ENCODE measurements at places on chromosomes 7 and 10.

- no peak for DNase-seq
These were observed 415.5 kb upstream of the SORCS1 start for GRCh38 chr10:107579970-107580369.

GRCh38 chr7:32335107-32335506, 155.1 kb downstream of the LSM5 start:
- no peak for DNase-seq

- DNase-seq, result no peak
These were observed 35.9 kb downstream of the PKD1L1 start for GRCh38 chr7:47912332-47912731.

- no peak for DNase-seq
These were observed 77.4 kb upstream of the IGFBP3 start for GRCh38 chr7:45998506-45998905.

- no peak for DNase-seq
These were observed 11.5 kb downstream of the EIF4H start for GRCh38 chr7:74185636-74186035.

DNA sequence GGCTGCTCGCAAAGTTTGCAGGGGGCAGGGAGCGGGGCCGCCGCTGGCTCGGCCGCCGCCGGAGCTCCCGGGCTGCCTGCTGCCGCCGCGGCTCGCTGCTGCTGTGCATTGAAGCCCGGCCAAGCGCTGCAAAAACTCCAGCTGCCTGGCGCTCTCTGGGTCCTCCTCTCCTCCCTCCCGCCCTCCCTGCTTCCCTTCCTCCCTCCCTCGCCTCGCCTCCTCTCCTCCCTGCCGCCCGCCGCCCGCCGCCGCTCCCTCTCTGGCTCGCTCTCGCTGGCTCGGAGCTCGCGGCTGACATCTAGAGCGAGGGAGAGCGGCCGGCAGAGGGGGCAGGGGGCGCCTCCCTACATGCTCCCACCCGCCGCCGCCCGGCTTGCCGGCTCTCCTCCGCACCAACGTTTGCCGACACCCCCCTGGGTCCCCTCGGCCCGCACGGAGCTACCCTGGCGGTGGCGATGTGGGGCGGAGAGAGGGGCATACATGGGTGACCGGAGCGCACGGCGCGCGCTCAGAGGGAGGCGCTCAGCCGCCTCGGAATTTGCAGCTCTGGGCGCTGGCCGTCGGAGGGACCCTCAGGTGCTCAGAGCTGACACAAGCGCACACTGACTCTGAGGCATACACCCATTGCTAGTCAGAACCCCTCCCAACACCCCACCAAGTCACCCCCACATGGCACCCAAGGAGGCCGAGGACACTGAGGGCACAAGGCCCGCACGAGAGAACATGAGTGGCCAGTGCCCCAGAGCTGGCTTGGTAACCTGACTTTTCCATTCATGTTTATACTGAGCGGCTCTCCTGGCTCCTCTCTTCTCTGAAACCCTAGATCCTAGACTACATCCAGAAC, 1.2 kb upstream of the PLXNA4 start:
- DNase-seq, result no peak

GRCh38 chr7:55387062-55387965, 22.2 kb downstream of the LANCL2 start:
- no peak for DNase-seq

DNA sequence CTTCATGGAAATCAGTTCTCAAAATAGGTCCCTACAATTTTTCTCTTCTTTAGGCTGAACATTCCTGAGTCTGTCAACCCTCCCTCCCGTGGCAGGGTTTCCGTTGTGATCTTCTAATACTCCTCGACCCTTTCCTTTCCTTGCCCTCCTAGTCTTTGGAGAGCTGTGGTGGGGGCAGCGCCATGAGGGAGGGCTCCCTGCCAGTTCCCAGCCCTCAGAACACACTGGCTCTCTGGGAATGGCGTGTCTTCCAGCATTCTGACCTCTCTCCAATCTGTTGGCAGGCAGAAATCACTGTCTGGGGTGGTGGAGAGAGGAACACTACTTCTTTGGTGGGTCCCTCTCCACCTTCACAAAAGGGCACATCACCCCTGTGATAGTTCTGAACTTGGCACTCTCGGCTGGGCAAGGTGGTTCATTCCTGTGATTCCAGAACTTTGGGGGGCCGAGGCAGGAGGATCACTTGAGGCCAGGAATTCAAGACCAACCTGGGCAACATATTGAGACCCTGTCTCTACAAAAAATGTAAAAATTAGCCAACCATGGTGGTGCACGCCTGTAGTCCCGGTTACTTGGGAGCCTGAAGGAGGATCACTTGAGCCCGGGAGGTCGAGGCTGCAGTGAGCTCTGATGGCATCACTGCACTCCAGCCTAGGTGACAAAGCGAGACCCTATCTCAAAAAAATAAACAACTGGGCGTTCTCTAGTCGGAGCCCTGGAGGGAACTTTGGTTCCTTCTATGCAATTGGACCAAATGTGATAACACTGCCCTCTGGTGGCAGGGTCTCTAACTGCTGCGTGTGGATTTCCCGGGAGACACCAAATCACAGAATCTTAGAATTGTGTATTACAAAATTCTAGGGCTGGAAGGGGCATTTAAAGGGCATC, 13.1 kb upstream of the ARPC1A start:
- DNase-seq, result peak; percentile 64

- no peak for DNase-seq
These were observed 335.4 kb downstream of the PTPRN2 start for GRCh38 chr7:158252081-158252836.

DNA sequence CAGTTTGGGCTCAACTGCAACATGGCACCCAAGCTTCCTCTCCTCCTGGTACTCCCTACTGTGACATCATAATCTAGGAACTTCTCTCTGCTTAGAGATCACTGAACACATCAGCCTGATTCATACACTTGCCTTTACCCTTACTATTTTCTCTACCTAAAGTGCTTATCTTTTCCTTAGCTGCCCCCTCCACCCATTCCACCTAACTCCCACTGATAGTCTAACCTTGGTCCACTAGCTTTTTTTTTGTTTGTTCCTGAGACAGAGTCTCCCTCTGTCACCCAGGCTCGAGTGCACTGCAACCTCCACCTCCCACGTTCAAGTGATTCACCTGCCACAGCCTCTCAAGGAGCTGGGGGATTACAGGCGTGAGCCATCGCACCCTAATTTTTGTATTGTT, 15.9 kb downstream of the CUL2 start:
- DNase-seq, result no peak

GRCh38 chr7:134513169-134513752, 14.1 kb upstream of the AKR1B10 start:
- DNase-seq, result no peak

DNA sequence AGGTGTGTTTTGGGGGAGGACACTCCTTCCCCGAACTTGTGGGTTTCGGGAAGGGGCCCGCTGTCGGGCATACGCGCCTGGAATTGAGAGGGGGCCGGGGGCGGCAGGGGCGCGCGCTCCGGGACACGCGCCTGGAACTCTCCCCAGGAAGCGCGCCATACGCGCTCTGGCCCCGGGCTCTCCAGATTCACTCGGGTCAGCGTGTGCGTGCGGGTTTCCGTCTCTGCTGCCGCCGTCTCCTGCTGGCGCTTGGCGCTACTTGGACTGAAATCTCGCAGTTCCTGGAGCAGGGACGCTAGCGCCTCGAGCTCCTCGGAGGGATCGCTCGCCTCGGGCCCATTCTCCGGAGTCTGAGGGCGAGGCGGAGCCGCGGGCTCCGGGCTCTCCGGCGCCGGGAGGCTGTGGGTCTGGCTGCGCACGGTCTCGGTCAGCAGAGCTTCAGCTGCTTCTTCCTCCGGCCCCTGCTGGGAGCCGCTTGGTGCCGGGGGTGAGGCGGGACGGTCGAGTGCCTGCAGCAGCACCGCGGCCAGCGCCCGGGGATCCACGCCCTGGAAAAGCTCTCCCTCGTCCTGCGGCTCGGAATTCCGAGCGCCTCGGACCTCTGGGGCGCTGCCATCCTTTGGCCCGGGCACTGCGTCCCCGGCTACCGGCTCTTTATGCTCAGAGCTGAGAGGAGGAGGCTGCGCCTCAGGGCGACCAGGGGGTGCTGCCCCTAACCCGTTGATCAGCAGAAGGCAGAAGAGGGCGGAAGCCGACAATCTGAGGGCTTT, 1.1 kb downstream of the VGF start:
- no peak for DNase-seq

DNA sequence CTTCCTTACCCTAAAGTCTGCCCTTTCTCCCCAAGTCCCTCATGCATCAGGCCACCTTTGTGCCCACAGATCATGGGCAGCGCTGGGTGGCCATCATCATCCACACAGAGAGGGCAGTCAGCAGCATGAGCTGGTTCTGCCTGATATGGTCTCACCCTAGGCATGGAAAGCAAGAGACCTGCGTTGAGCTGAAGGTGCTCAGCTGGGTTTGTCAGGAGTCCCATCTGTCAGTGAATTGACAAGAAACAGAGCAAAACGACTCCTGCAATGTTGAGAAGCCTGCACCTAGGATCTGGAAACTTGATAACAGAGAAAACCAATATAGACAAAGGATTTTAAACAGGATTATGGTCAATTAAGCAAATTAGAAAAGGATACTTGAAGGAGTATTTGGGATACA, 242.7 kb upstream of the PRSS1 start:
- no peak for DNase-seq

DNA sequence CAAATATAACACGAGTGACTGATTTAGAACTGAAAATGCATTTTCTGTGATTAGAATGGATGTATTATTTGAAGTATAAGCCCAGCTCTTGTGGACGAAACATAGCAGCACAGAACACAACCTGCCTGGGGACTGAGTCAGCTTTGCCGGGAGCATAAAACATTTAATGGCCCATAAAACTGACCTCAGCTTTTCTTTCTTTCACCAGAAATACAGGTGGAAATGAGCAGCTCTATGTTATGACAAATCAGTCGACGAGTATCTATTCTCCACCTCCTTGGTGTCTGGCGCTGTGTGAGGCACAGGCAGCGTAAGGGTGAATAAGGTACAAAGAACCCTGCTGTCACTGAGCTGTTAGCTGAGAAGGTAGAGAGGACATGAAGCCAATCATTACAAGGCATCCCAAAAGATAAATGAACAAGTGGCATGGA, 471.6 kb upstream of the AKR1E2 start:
- no peak for DNase-seq

GRCh38 chr7:55501611-55502010, 70.7 kb downstream of the VOPP1 start:
- no peak for DNase-seq

DNA sequence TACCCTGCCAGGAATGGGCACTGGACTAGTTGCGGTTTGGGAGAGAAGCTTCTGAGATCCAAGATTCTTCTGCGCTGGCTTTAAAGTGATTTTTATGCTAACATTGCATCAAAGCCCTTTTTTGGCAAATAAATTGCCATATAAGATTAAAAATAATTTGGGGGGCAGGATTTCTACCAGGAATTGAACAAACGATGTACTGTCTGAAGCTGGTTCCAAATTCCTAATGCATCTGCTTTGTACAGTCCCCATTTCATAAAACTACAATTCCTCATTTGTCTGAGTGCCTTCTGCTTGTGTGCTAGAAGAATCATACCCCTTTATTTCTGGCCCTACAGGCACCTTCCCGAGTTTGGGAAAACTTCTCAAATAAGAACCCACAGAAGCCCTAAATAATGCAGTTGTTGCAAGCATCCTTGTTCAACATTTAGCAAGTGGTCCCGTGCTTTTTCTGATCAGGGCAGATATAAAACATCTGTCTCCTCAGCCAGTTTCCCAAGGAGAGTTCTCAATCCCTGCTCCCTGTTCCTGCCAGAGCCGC, 349.7 kb downstream of the PTEN start:
- DNase-seq, result no peak

- no peak for DNase-seq
These were observed 220.6 kb downstream of the ANK3 start for GRCh38 chr10:60169111-60169510.

DNA sequence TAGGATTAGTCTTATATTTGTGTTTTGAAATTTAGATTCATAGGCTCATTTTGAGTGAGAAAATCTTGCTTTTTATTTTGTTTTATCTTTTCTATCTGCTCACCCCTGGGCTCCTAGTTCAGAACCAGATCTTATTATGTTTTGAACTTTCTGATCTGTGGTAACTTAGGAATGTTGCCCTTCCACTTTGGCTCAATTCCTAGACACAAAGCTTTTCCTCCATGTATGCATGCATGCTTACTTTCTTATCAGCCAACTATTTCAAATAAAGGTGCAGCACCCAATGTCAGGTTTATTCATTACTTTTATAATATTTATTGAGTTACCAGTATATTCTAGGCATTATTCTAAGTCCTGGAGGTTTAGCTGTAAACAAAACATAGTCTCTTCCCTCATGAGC, 374.8 kb upstream of the KIAA1217 start:
- DNase-seq, result no peak

- no peak for DNase-seq
These were observed 158.8 kb downstream of the TWIST1 start for GRCh38 chr7:18958627-18959026.

DNA sequence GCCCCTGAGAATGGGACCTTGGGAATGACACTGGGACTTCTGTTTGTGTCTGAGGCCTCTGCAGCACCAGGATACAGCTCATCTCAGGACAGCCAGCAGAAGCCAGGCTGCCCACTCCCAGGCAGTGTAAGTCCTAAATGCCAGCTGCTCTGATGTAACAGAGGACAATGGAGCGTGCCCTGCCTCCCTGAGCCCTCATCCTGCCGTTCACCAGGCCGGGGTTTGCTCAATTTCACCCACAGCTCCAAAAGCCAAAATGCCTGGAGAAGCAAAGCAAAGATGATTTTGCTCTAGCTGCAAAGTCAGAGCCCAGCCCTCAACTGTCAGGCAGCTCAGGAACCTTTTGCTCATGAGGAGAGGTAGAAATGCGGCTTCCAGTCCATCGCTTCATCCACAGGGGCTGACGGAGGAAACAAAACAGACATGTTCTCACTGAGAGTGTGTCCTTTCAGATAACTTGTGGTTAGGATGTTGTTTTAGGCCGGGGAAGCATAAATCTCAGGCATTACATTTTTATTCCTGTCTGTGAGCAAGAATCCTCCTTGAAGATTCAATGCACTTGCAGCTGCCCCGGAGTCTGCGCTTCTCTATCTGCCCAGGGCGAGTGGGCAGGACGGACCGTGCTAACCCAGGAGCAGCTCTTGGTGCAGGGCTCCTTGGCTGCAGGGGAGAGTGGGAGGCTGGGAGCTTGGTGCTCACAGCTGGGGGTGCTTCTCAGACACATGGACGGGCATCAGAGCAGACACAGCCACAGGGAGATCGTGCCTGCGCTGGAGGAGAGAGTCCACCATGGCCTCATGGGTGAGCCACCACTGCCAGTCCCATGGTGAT, 83.2 kb upstream of the CHST15 start:
- no peak for DNase-seq

- no peak for DNase-seq
These were observed 64.4 kb downstream of the LHPP start for GRCh38 chr10:124525751-124526600.
